ENCODE measurements at places on chromosomes 16 and 17.
A peak's percentile ranks its signal among the peaks of the same experiment; 100 is the strongest.

- DNase-seq = no peak
These were observed 6.3 kb downstream of the CLUH start for GRCh38 chr17:2705263-2705662.

DNA sequence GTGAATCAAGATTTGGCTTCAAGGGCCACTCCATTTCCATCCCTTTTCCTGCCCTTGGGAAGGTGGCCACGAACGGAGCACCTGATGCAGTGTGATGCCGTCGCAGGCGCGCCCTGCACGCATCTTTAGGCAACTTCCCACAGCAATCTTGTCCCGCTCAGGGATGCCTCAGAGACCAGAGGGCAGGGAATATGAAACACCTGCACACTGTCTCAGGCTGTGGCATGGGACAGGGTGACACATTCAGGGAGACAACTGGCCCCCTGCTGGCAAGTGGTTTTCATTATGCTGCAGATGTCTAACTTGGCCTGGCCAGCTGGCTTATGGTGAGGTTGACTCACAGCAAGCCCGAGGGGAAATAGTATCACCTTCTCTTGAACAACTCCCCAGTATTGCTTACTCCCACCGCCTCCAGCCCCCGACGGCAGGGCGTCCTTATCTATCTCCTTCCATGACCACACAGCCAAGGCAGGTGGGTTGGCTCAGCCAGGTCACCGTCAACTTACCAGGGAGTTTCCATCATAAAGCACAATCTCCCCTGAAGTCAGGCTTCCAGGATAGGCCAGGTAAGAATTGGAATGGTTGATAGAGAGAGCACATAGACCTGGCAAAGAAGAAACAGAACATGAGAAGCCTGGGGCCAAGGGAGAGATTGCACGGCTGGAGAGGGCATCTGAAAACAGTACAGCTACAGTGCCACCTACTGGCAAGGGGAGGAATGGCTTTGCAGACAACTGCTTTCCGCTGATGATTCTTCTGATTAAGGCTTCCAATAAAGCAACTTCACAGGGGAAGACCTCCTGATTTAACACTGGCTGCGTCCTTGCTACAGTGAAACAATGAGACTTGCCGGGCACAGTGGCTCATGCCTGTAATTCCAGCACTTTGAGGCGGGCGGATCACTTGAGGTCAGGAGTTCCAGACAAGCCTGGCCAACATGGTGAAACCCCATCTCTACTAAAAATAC lies 21.1 kb downstream of the WIPI1 start:
- peak; percentile 66 for DNase-seq

DNA sequence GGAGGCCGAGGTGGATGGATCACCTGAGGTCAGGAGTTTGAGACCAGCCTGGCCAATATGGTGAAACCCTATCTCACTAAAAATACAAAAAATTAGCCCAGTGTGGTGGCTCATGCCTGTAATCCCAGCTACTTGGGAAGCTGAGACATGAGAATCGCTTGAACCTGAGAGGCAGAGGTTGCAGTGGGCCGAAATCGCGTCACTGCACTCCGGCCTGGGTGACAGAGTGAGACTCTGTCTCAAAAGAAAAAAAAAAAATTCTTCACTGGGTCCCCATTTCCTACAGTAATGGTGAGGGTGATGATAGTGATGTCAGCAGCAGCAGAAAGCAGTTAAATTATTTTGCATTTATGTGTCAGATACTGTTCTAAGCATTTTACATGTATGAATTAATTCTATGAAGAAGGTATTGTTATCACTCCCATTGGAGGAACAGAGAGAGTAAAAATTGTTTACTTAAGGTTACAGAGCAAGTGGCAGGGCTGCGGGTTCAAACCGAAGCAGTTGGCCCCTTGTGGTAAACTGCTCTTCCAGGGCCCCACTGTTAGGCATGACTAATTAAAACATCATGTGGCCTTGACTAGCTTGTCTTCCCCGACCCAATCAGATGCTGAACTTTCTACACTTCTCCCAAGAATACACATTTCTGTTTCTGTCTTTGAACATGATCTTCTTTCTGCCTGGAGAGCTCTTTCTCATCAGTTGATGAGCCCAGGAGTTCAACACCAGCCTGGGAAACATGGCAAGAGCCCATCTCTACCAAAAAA lies 45.8 kb downstream of the STAT3 start:
- DNase-seq = no peak

GRCh38 chr17:77675411-77675810 lies 283.1 kb upstream of the TNRC6C start:
- DNase-seq = no peak

- no peak for DNase-seq
These were observed 34.1 kb upstream of the DHX8 start for GRCh38 chr17:43449470-43450248.

GRCh38 chr17:8161289-8162232 lies 1.2 kb downstream of the VAMP2 start:
- DNase-seq = no peak

DNA sequence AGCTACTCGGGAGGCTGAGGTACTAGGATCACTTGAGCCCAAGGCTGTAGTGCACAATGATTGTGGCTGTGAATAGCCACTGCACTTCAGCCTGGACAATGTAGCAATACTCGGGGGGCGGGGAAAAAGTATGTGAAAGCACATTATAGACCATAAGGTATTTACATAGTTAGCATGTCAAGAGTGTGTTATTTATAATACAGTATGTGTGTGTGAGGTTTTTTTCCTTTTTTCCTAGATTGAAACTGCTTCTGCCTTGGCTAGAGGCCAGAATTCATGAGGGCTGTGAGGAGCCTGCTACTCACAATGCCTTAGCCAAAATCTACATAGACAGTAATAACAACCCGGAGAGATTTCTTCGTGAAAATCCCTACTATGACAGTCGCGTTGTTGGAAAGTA lies 30.5 kb downstream of the PTRH2 start:
- DNase-seq = no peak

GRCh38 chr17:28828294-28829040 lies 14.1 kb downstream of the FAM222B start:
- no peak for DNase-seq

Measured in heart left ventricle (tissue), 16 donors.